ENCODE measurements at places on chromosomes 12 and 14. TPM values are rescaled to one million over a fixed set of nuclear protein-coding genes. Genes with fewer than 3 reads are reported as not detected.

SMCO2 gene
- total RNA-seq, result 0.36 TPM

GLS2 gene
- total RNA-seq, result 0.19 TPM

DNA sequence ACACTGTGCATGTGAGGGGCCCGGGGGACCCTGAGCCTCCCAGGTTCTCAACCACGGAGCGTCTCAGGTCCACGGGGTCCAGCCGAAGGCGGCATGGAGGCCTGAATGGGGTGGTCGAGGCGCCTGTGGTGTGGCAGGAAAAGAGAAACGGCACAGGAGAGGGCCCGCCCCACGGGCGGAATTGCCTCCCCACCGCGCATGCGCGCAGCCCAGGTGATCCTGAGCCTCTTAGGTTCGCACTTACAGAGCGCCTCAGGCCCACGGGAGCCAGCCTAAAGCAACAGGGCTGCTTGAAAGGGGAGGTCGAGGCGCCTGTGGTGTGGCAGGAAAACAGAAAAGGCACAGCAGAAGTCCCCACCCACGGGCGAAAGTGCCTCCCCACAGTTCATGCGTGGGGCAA lies 311.0 kb downstream of the ALG10 start:
- no peak for DNase-seq

DNA sequence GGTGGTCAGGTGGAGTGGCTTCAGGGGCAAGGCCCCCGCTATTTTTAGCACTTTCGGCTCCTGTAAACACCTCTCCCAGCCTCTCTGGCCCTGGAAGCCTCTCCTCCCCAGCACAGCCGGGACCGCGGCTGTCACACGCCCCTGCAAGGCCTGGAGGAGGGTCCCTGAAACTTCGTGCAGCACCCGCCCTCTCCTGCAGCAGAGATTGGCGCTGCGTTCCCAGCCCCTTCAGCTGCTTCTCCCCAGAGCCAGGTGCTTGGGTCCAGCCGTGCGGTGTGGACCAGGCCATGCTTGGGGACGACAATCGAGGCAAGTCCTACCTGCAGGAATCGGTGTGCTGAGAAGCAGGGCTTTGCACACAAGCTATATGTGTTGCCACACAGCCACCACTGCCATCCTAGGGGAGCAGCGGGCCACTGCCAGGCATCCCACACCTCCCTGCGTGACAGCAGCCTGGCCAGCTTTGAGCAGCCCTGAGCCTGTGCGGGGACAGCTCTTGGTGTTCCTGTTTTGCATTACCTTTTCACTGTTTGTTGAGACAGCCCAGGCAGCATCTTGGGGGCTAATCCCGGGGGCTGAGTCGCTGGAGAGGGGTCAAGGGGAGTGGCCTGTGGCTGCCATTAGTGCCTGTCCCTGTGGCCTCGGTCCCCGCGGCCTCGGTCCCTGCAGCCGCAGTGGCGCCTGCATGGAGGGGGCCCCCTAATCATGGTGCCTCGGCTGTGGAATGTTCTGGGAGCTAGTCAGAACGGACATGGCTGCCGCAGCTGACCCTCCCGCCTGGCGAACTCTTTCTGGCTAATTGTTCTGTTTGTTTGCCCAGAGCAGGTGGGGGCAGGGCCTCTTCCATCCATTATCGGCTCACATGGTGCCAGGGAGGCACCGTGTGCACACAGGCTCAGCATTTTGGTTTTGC lies 27.6 kb upstream of the TRAF3 start:
- DNase-seq, result no peak

- no peak for DNase-seq
These were observed 36.0 kb downstream of the PTPN21 start for GRCh38 chr14:88518592-88519512.

DNA sequence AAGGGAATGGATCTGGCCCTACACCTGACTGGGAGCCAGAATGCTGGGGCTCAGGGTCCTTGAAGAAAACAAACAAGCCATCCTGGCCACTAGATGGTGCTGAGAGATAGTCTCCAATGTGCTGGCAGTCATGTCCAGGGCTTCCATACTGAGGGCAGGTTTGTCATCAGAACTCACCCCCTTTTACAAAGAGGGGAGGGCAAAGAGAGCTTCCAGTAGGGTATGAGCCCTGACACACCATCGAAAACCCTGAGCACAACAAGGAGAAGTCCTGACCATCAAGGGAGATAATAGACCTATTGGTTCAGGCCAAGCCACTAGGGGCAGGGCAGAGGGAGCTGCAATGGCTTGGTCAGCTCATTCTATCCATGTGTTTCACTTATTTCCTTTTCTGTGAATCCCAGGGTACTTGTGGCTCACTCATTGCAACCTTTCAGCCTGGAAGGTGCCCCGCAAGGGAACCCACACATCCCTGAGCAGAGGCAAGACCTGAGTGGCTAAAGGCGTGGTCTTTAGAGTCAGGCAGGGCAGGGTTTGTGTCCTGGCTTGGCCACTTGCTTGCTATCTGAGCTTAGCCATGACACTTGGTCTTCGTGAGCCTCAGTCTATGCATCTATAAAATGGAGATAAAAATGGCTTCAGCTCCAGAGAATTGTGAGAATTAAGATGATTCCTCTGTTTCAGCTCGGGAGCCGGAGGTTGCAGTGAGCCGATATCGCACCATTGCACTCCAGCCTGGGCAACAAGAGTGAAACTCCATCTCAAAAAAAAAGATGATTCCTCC lies 6.2 kb upstream of the PLEKHH1 start:
- peak; percentile 22 for DNase-seq

DNA sequence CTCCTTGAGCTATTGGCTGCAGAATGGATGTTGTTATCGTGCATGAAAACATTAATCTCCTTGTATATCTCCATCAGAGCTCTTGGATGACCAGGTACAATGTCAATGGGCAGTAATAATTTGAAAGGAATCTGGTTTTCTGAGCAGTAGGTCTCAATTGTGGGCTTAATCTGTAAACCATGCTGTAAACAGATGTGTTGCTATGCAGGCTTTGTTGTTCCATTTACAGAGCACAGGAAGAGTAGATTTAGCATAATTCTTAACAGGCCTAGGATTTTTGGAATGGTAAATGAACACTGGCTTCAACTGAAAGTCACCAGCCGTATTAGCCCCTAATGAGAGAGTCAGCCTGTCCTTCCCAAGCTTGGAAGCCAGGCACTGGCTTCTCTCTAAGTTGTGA lies 50.4 kb downstream of the ATG14 start:
- no peak for DNase-seq

DNA sequence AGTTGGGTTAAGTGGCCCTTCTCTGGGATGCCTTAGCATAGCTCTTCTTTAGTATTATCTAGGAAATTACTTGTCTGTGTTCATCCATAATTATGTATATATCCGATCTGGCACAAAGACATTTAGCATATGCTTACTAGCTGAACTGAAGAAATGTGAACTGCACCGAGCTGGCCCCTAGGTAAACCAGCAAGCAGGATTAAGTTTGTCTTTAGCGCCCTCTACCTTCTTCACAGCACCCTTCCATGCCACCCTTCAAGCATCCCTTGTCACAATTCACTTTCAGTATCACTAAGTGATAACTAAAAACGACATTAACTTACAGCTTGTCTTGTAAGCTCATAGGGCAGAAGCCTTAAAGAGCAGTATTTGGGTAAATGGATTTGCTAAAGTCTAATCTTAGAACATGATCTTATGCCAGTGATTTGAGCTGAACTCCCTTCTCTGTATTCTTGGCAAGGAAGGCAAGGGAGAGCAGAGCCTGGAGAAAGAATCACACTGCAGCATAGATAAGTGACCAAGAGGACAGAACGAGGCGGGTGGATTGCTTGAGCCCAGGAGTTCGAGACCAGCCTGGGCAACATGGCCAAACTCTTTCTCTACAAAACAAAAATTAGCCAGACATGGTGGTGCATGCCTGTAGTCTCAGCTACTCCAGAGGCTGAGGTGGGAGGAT lies 2.6 kb upstream of the HAL start:
- no peak for DNase-seq
